ENCODE measurements at places on chromosomes 11 and 22.

GRCh38 chr11:2426826-2427521 lies 17.3 kb downstream of the TRPM5 start:
- no peak for DNase-seq

GRCh38 chr11:58525037-58525614 lies 17.2 kb upstream of the OR5B21 start:
- DNase-seq, result no peak

DNA sequence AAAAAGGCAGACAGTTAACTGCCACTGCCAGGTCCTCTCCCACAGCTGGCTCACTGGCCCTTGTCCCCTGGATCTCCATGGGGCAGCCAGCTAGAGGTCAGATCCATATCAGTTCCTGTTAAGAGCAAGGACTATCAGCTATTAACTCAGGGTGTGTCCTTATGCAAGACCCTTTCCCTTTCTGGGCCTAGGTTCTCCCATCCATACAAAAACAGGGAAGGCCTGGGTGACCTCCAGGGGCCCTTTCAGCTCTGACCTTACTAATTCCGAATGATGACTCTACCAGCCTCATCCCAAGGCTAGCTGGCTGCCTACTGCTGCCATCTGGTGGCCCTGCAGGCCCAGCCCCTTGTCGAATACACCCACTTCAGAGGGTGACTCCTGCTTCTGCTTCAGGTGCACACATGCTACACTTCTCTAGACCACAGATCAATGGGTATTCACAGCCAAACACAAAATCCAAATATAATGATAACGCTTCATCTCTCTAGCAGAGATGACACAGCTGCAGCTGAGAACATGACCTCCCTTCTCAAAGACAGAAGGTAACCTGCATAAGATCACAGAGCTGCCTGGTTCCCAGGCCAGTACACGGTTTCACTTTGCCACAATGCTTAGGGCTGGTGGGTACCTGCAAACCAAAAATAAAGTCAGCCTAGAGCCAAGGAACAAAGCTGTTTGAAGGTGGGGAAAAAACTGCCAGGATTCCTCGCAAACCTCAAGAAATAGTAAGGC lies 34.1 kb downstream of the SERGEF start:
- no peak for DNase-seq

DNA sequence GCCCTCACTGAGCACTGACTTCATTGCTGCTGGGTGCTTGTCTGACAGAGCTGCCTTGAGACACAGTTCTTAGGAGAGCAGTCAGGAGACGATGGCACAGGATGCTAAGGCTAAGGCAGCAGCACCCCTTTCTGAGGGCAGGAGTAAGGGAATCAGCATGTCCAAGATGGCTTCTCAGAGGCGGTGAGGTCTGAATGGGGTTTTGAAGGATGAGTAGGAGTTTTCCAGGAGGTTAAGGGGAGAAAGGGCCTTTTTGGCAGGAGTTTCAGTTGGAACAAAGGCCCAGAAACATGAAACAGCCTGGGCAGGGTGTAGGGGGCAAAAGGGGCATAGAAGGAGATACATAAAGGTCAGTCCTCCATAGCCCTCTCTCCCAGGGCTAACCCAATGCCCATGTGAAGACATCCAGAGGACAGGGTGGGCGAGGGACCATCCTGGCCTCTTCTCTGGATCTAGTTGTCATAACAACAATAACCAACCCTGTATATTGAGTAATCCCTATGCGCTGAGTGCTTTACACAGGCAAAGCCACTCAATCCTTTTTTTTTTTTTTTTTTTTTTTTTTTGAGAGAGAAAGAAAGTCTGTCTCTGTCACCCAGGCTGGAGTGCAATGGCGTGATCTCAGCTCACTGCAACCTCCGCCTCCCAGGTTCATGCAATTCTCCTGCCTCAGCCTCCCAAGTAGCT lies 19.0 kb downstream of the CYTH4 start:
- DNase-seq, result no peak

DNA sequence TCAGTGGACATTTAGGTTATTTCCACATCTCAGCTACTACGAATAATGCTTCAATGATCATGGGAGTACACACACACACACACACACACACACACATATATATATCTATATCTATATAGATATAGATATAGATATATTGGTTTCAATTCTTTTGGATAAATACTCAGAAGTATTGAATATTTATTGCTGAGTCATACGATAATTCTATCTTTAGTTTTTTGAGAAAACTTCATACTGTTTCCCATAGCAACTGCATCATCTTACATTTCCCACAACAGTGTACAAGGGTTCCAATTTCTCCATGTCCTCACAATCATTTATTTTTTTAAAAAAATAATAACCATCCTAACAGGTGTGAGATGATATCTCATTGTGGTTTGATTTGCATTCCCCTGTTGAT lies 7.1 kb downstream of the OR9Q2 start:
- DNase-seq, result no peak

- DNase-seq, result no peak
These were observed 44.0 kb downstream of the FDX1 start for GRCh38 chr11:110473706-110474105.

DNA sequence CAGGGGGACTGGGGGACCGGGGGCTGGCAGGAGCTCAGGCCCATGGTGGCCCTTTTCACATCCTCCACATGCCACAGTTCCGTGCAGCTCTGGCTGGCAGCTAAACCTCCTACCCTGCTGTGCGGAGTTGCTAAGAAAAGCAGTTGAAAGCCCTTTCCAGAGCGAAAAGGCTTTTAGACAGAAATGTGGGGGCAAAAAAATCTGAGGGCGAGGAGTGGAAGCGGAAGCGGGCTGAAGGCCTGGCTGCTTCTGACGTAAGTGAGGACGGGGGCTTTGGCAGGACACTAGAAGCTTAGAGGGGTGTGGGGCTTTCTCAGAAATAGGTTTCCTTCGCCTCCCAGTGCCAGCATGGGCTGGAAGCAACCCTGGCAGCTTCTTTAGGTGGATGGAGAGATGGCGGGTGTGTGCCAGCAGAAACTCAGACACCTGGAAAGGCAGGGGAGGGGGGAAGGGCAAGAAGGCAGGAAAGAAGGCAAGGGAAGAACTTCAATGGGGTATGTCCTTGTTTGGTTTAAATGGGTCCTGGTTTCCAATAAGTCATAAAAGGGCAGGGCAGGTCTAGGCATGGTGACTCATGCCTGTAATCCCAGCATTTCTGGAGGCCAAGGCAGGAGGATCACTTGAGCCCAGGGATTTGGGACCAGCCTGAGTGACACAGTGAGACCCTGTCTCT lies 11.2 kb upstream of the DGKZ start:
- DNase-seq, result no peak

DNA sequence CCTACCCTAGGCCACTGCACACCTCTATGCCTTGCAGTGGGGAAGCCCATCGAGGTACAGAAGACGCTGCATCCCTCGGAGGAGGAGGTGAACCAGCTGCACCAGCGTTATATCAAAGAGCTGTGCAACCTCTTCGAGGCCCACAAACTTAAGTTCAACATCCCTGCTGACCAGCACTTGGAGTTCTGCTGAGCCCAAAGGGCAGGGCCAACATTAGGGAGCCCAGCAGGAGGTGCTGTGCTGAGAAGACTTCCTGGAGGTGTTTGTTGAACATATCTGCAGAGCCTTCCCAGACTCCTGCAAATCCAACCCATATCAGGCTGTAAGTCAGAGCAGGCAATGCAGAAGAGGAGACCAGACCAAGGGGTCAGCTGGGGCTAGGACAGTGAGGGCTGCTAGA lies 13.5 kb downstream of the MOGAT2 start:
- no peak for DNase-seq

GRCh38 chr11:128653801-128654231 lies 40.1 kb upstream of the FLI1 start:
- no peak for DNase-seq

- DNase-seq, result no peak
These were observed 108.4 kb upstream of the ZC3H12C start for GRCh38 chr11:109984634-109985289.

DNA sequence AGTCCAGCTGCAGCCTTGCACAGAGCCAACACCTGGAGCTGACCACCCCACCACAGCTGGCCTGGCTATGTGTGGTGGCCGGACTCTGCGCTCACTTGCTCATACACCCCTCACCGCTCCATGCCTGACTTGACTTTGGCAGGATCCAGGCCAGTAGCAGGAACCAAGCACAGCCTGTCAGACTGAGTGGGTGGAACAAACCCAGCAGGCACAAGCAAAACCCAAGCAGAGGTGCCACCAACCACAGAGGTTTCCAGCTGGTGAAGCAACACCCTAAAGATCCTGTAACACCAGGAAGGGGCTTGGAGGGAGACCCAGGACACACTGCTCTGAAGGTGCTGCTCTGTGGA lies 44.9 kb upstream of the WNT11 start:
- DNase-seq, result no peak

GRCh38 chr22:22703203-22703570 lies 58.8 kb downstream of the GGTLC2 start:
- no peak for DNase-seq

DNA sequence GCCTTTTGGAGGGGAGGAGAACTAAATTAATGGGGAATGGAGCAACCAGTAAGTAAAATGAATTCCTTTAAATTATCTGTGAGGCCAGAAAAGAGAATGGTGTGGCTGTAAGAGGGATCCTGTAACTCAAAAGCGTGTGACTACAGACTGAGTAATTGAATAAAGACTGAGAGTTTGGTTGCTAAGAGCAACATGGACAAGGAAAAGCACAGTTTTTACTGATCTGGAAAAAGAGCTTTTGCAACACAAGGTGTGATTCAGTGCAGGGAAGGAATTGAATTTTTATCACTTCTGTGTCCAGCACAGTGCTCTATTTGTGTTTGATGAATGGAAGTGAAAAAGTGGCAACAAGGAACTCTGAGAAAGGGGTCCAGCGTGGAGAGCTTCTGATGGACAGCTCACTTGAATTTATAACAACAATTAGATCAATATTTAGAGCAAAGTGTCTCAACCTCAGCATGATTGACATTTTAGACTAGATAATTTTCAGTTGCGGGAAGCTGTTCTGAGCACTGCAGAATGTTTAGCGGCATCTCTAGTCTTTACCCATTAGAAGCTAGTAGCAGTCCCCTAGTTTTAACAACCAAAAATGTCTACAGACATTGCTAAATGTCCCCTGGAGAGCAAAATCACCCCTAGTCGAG lies 202.8 kb upstream of the BDNF start:
- DNase-seq, result no peak

GRCh38 chr11:75142714-75143419 lies 8.0 kb upstream of the SLCO2B1 start:
- DNase-seq, result peak; percentile 37

DNA sequence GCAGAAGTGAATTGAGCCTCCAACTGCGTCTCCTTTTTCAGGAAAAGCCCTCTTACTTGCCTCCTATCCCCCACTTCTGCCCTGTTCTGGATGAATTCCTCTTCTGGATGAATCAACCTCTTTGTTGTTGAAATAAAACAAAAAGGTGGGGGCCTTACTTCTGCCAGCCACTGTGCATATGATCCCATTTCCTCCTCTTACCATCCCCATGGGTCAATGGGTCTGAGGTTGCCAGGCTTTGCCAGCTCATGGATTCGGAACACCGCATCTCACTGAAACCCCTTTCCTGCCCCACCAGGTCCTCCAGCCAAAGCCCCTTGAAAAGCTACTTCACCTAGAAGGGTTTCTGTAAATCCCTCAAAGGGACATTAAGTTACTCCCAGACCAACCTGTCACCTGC lies 3.7 kb upstream of the CHST1 start:
- DNase-seq, result no peak

DNA sequence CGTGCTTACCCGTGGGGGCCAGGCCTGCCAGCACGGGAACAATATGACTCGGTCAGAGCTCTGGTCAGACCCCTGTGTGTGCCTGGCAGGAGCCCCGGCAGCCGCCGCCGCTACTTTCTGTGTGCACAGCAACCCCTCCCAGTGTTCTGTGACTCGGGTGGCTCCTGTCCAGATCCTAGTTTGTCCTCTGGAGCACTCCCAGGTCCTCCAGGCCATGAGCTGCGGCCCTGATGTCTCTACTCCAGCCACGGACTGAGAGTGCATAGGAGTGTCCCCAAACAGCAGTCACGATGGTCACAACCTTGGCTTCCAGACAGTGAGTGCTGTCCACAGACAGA lies 3.2 kb downstream of the NDUFS8 start:
- DNase-seq, result no peak

DNA sequence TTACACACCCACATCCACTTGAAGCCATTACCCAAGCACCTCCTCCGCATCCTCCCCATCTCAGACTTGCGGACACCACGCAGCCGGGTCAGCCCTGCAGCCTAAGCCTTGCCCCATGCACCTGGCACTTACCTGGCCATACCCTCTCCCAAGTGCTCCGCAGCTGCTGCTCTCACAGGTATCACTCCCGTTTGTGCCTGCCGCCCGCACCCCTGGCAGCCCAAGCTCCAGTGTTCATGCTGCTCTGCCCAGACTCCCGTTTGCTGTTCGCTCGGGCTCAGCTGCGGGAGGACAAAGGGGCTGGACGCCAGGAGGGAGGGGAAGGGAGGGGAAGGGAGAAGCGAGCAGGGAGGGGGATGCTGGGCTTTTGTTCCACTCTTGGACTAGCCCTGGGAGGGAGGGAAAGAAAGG lies at the start of gene KLHL35:
Gene KLHL35, minus strand, starts transcription at position 293 of the 411 bp plus-strand sequence. CDS start 2,574 bp downstream, outside the sequence.
- no peak for DNase-seq

DNA sequence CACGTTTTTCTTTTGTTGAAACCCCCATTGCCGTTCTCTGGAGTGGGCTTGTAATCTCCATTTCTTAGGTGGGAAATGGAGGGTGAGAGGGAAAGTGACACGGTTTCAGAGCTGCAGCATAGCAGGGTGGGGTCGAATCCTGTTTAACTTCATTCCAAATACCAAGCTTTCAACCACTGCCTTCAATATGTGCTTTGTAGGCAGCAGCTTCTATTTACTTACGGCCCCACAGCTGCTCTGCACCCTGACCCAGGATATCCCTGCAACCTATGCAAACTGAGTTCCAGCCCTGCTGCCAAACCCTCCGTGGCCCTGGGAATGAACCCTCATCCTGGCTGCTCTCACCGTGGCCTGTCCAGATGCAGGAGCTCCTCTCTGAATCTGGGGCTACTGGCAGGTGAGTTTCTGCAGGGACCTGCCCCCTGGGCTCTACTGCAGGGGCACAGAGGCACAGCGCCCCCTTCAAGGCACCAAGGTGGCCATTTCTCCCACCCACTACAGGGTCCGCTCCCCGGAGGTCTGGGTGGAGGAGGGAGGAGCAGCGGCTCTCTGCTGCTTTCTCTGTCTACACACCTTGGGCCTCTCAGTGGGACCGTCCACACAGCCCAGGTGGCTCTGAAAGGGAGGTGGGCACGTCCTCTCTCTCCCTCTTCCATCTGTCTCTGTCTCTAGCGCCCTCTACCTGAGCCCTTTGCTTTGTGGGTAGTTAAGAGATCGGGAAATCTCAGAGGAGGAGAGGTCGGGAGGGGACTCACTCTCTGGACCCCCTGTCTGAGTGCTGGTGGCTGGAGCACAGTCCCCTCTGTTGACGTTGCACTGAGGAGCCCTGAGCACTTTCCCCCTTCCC lies 279.1 kb downstream of the BRD1 start:
- no peak for DNase-seq

Measured in activated gamma-delta T cell treated with anti-CD3 and anti-CD28 coated beads, Interleukin-2, amount 50 U/mL, for 16 hours (primary cell).